ENCODE measurements at places on chromosomes 5 and 9.

- DNase-seq, result no peak
These were observed 325.7 kb downstream of the SLF1 start for GRCh38 chr5:94944160-94944559.

GRCh38 chr5:6615034-6615815, 17.6 kb downstream of the NSUN2 start:
- no peak for DNase-seq

DNA sequence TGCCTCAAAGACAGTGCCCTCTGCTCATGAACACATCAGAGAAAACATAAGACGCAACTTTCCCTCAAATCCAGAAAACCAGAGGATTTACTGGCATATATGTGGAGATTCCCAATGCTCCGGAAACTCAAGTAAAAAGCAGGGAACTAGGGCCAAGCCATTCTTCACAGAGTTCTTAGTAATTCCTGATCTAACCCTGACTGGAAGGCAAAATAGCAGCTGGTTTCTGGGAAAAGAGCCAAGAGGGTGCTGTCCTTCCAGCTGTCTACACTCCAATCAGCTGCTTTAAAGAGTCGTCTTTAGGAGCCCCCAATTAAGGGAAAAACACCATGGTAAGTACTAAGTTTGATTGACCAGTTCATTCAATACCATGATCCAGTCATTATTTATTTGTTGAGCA, 49.6 kb downstream of the GNA14 start:
- DNase-seq, result no peak

GRCh38 chr5:75361310-75361709, 24.3 kb downstream of the HMGCR start:
- DNase-seq, result no peak

- no peak for DNase-seq
These were observed 109.7 kb downstream of the PDZD2 start for GRCh38 chr5:31748458-31749172.

- DNase-seq, result no peak
These were observed 16.2 kb upstream of the MAT2B start for GRCh38 chr5:163489055-163489744.

- DNase-seq, result no peak
These were observed 94.2 kb downstream of the SLC24A2 start for GRCh38 chr9:19694601-19695000.

- no peak for DNase-seq
These were observed 334.5 kb upstream of the IRX4 start for GRCh38 chr5:2217219-2217618.

GRCh38 chr5:59341760-59342159, 551.8 kb downstream of the PDE4D start:
- no peak for DNase-seq

GRCh38 chr5:155189476-155189875, 175.9 kb downstream of the KIF4B start:
- DNase-seq, result no peak

- no peak for DNase-seq
These were observed 974.2 kb upstream of the CDH9 start for GRCh38 chr5:28012538-28012937.

DNA sequence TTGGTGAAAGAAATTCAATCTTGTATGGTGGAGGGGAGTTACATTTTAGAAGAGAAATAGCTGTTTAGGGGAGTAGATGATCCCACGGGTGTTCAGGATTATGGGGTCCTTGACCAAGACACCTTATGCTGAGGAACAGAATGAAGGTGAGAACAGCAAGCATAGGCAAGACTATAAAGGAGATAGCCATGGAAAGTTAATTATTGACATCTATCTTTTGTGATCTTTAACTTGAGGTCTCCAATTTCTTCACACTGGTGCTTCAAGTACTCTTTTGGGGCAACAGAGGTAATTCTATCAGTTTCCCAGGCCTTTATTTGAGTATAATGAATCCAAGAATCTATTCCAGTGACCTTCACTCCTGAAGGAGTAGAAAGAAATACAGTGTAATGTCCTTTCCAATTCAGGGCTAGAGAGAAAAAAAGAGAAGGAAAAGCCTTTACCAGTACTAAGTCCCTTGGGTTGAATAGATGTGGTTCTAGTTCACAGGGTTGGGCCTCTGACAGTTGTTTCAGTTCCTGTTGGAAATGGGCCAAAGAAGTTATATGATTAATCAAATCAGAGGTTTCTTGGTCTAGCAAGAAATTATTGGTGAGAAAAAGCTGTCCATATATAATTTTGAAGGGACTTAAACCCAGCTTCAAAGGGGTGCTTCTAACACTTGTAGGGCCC, 2104.1 kb upstream of the ACO1 start:
- DNase-seq, result no peak

DNA sequence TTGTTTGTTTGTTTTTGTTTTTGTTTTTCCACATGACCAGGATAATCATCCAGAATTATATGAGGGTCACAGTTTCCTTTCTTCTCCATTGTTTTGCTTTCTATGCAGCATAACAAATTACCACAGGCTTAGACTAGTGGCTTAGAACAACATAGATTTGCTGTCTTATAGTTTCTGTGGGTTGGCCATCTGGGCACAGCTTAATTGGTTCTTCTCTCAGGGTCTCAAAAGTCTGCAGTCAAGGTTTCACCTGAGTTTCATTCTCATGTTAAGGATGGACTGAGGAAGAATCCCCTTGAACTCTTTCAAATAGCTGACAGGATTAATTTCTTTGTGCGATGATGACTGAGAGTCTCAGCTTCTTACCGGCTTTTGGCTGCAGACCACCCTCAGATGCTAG, 559.8 kb downstream of the PRDM9 start:
- no peak for DNase-seq

DNA sequence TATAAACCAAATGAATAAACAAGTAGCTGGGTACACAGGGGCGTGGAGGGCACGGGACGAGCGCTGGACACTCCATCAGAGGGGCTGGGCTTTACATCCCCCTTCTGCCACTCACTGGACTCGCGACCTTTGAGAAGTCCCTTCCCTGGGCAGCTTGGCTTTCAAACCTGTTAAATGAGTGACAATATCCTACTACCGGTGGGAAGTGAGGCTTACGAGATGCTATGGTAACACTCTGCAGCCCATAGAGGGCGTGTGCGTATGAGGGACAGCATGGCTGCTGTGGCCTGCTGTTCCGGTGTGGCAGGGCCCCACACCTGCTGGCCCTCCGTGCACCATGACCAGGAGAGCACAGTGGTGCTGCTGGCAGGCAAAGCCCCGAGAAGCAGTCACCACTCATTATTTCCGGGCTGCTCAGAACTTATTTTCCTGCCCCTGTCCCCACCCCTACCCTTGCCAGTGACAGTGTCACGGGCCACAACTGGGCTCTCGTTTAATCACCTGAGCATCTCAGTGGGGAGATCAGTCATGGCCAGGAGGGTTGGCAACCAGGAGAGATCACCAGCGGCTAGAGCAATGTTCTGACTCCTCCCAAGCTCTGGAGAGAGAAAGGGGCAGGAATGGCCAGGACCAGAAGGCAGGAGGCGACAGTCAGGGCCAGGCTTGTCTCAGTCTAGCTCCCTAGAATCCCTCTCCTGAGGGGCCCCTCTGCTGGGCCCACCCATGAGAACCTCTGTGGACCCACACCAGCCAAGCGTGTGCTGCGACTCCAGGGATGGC, 10.5 kb downstream of the CLTB start:
- DNase-seq, result no peak

DNA sequence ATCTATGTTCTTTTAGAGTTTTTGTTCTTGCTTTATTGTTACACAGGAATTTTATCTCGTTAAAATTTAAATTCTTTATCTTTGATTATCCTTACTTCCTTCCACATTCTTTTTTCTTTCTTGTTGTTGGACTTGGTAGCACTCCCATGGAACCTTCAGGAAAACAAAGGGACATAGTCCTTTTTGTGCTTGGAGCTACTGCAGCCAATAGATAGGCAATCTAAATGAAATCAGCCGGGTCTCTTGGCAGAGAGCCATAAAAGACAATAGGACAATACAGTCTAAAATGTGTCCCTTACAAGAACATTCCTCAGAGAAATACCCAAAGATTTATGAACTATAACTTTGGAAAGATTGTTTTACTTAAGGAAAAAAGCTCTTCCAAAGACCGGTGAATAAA, 548.1 kb upstream of the C9orf72 start:
- no peak for DNase-seq

DNA sequence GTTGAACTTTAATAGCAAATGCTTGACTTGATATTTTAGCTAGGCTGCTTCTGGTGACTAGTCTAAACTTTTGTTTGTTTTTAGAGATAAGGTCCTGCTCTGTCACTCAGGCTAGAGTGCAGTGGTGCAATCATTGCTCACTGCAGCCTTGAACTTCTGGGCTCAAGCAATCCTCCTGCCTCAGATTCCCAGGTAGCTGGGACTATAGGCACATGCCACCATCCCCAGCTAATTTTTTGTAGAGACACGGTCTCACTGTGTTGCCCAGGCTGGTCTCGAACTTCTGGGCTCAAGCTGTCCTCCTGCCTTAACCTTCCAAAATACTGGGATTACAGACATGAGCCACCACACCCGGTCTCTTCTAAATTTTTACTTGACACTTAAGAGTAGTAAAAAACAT, 20.7 kb downstream of the CDC37L1 start:
- DNase-seq, result no peak

- DNase-seq, result no peak
These were observed 2204.9 kb upstream of the WWC1 start for GRCh38 chr5:166086568-166086967.

- peak; percentile 45 for DNase-seq
These were observed 9.1 kb downstream of the EGFL7 start for GRCh38 chr9:136671646-136672430.

GRCh38 chr5:154505567-154505966, 27.5 kb upstream of the HAND1 start:
- DNase-seq, result no peak

DNA sequence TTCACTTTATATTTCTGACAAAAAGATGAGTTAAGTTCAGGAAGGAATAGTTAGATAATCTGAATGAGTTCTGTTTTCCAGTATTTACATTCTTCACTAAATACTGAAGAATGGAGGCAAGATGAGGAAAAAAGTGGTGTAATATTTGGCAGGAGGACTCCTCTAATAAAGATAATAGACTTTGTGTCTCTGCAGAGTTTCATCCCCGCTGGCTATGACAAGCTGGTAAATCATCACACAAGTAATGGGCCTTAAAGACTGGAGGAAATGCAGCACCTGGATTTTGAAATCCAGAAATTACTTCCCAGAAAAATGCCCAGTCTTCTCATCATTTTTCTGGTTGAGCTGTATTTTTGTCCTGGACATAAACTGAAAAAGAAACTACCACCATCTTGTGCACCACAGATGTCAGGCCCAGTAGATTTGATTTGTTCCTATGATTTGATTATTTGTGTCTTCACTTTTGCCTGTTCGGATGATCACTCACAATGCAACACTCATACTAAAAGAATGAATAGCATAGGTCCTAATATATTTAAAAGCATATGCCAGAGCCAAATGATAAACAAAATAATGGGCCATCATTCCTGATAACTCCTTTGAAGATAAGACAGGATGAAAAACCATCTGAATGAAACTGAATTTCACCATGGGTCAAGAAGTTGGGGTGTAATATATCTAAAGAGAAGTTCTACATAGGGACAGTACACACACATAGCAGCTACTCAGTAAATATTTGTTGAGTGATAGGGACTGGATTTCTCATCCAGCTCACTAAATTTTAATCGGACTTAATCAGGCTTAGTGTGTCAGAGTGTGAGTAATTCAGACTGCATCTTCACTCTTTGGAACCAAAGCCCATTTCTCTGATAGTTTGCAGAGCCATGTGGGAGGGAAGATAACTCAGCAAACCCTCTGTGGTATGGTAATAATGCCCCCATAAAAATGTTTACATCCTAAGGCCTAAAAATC, 200.5 kb downstream of the HINT1 start:
- DNase-seq, result no peak

GRCh38 chr5:104650313-104651055, 1087.9 kb upstream of the NUDT12 start:
- DNase-seq, result no peak

DNA sequence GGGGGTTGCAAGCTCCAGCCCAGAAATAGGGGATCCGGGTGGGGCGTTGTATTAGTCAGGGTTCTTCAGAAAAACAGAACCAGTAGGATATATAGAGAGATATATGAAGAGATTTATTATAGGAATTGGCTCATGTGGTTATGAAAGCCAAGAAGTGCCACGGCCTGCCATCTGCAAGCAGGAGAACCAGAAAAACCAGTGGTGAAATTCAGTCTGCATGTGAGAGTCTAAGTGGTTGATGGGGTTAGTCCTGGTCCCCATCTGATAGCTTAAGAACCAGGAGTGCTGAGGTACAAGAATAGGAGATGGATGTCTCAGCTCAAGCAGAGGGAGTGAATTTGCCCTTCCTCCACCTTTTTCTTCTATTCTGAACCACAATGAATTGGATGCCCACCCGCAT, 123.4 kb upstream of the APC start:
- DNase-seq, result no peak
